ENCODE measurements at places on chromosomes 11 and 22. TPM values are rescaled to one million over a fixed set of nuclear protein-coding genes. Genes with fewer than 3 reads are reported as not detected.
A peak's percentile ranks its signal among the peaks of the same experiment; 100 is the strongest.

DNA sequence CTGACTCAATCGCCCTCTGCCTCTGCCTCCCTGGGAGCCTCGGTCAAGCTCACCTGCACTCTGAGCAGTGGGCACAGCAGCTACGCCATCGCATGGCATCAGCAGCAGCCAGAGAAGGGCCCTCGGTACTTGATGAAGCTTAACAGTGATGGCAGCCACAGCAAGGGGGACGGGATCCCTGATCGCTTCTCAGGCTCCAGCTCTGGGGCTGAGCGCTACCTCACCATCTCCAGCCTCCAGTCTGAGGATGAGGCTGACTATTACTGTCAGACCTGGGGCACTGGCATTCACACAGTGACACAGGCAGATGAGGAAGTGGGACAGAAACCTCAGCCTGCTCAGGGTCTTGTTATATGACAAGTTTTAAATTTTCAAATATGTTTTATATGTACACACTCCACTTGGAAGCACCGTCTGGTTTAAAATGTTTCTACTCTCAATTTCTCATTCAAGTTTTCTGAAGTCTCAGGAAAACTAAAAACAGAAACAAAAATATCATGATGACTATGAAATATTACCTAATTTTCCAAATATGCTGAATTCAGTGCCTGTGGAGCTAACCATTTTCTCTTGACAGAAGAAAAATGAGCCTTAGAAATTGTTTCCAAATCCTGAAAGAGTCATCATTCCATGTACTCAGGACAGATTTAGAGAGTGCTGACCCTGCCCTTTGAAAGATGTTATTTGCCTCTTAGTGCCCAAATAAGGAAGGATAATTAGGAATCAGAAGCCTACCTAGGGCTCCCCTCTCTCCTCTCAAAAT lies 48.8 kb upstream of the TOP3B start:
- DNase-seq: peak; percentile 78

- DNase-seq: no peak
These were observed 18.6 kb downstream of the ADAMTS8 start for GRCh38 chr11:130409594-130410388.

The MPPED2 gene
- 4.6 TPM for total RNA-seq

GRCh38 chr11:118636569-118637290 lies 29.3 kb downstream of the PHLDB1 start:
- DNase-seq: no peak

DNA sequence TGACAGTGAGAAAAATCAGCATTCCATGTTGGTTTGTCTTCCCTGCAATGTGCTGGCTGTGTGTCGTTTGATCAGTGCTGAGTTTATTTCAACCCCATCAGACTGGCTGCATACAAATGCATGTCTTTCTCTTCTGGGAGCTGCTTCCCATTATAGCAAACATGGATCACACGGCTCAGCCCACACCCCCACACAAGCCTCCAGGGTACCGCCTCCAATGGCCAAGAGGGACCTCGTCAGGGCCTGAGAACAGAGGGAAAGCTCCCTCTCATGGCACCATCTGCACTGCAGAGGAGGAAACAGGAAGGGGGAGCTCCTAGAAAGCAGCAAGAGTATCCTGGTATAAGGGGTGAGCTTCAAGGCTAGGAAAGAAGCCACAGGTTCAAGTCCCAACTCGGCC lies 214.2 kb downstream of the LARGE1 start:
- DNase-seq: no peak

- DNase-seq: no peak
These were observed 177.4 kb downstream of the JRKL start for GRCh38 chr11:96567176-96567575.

DNA sequence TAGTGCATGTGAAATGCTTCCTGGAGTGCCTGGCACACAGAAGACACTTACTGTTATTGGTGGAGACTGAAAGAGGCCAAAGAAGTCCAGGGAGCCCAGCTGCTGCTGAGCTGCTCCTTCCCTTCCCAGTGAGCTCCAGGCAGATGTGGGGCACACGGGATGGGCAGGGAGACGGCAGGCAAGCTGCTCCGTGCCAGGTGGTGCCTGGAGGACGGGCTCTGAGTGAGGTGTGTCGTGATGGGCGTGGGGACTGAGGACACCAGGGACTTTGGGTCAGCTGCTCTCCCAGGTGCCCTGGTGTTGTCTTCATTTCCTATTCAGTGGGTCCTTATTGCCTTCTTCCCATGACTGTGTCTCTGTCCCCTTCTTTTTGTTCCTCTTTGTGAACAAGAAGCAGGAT lies 19.5 kb downstream of the TAB1 start:
- DNase-seq: no peak

The LRRC55 gene
- 0.39 TPM for total RNA-seq

The MS4A2 gene
- 2.9 TPM for total RNA-seq

The IGLL1 gene
- not detected for total RNA-seq

The SCUBE1 gene
- 50.7 TPM for total RNA-seq

The ROBO4 gene
- total RNA-seq: 30.0 TPM

The GLB1L2 gene
- total RNA-seq: 7.1 TPM

DNA sequence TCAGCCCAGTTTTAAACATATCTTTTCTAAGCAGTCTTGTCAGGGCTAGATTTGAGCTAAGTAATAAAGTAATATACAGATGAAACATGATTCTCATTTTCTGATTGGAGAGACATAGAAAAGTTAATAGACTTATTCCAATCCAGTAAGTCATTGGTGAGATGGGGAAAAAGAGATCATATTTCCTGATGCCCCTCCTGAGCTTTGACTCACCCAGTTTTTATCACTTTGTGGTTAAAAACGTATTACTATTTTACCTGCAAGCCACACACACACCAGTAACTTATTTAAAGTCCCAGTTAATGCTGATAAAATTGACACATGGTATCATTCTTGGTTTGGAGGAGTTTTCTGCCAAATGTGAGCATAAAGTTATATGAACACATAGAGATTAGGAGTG lies 306.8 kb downstream of the CADM1 start:
- no peak for DNase-seq

- DNase-seq: no peak
These were observed 58.9 kb upstream of the PPARA start for GRCh38 chr22:46091277-46091977.
